ENCODE measurements at places on chromosomes 7 and 10.

GRCh38 chr7:38465956-38466355 lies 165.2 kb downstream of the AMPH start:
- DNase-seq = no peak

DNA sequence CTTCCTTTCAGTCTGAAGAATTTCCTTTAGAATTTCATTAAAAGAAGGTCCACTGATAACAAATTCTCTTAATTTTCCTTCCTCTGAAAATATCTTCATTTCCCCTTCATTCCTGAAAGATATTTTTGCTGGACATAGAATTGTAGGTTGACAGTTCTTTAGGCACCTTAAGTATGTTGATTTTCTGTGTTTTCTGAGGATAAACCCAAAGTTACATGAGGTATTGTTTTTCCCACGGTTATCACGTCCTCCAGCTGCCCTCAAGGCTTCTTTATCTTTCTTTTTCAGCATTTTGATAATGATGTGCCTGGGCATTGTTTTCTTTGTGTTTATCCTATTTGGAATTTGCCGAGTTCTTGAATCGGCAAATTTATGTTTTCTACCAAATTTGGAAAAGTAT lies 105.3 kb downstream of the ELFN1 start:
- DNase-seq = no peak

- DNase-seq = no peak
Observed at GRCh38 chr10:47159361-47160260, 140.4 kb upstream of the GDF10 start.

GRCh38 chr10:109889867-109890266 lies 33.4 kb downstream of the XPNPEP1 start:
- no peak for DNase-seq

- DNase-seq = no peak
Observed at GRCh38 chr10:118832241-118832651, 77.5 kb upstream of the CACUL1 start.
